ENCODE measurements at places on chromosomes 2 and 18. TPM values are rescaled to one million over a fixed set of nuclear protein-coding genes. Genes with fewer than 3 reads are reported as not detected.

DNA sequence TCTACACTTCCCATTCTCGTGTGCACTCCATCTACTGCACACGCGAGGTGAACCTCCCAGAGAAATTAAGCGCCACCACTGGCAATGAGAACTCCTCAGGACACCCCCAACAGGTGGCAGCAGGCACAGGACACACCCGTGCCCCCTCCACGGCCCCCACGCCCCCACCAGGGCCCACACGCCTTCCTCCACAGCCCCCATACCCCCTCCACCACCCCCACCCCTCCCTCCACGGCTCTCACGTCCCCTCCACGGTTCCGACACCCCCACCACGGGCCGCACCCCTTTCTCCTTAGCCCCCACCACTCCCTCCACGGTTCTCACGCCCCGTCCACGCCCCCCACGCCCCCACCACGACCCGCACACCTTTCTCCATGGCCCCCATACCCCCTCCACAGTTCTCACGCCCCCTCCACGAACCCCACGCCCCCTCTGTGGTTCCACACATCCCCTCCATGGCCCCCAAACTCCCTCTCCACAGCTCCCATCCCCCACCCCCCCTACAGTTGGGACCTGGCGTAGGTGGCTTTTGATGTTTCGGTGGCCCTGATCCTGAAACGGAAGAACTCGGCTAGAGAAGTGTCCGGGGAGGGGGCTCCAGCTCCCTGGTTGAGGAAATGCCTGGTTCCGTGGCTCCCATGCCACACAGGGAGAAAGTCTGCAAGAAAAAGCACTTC is 110.8 kb downstream of the ZNF516 start:
- DNase-seq: no peak

DNA sequence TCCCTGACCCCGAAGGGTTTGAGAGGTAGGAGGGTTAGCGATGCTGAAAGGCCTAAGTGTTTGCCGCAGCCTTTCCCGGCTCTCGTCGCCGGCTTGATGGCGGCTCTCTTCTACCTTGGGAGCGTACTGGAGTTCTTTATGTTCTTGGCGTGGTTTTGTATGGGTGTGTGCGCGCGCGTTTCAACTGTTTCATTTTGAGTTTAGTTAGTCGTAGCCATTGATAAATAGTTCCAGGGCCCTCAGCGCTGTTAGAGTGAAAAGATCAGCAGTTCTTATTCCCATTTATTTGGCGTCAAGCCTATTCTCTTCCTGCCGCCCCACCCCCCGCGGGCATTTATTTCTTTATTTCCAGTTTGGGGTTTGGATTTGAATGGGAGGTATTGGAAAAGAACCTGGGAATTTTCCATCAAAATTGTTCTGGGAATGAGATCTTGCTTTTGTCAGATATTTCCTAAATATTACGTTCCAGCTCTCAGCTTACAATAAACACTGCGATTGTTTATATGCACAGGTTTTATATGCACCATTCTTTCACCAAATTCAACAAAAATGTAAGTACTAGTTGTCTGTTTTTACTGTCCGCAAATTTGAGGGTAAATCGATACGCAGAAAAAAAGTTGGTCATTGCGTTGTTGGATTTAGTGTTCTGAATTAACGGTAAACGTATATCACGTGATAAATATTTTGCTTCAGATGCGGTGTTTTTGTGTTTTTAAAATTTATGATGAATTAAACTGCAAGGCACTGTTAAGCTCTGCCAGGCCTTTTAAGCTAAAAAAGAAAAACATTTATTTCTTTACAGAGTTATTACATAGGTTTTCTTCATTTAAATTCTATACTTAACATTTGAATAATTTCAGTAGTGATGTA is 954 bp downstream of the CCNT2 start:
- DNase-seq: no peak

- no peak for DNase-seq
Measured at GRCh38 chr2:205024822-205025518, 479.7 kb downstream of the PARD3B start.

DNA sequence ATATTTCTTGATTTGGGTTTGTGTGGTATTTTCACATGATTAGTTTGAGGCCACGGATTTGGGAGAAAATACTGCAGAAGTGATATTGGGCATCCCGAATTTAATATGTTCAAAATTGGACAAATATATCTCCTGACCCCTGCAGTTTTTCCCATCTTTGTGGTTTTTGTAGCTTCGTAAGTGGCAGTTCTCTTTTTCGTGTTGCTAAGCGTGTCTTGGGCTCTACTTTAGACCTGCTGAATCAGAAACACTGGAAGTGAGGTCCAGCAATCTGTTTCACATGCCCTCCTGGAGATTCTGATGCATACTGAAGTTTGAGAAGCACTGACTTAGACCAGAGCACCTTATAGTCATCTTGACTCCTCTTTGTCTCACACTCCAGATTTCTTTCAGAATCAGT is 98.3 kb downstream of the EPB41L5 start:
- DNase-seq: no peak

DNA sequence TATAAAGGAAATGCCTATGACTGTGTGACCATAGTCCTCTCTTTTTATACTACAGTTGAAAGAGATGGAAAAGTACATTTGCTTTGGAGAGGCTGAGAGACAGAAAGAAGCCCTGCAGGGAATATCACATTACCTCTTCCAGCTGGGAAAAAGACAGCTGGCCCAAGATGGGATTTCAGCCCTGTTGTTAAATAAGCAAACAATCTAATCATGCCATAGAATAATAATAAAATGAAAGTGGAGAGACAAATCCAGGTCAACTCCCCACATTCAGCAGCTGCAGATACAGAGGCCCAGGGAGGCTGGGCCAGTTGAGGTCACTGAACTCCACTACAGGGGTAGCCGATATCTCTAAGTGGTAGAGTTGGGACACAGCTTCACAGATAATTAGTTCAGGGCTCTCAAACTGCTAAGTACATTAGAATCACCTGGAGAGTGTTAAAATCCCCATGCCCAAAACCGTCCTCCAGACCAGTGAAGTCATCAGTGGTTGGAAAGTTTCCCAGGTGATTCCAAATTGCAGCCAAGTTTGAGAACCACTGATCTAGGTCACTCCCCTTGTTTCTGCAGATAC is 81.9 kb downstream of the MOGAT1 start:
- DNase-seq: no peak

The CRACDL gene
- 0.07 TPM for total RNA-seq

- no peak for DNase-seq
Measured at GRCh38 chr2:132804051-132804450, 134.0 kb upstream of the LYPD1 start.

DNA sequence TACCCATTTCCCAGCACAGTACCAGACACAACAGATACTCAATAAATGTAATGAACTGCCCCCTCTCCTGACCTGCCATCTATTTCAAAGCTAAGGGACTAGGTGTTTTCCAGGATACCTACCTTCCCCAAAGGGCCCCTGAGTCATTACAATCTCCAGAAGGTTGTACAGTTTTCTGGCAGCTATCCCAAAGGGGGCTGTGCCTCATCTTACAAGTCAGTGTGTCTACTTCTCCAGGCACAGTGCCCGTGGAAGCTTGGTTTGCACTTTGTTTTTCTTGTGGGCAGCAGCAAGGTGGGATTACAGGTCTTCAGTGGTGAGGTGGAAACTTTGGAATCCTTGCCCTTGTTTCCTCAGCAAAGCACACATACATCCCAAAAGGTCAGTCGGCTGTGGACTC is 62.8 kb upstream of the CYP26B1 start:
- no peak for DNase-seq

DNA sequence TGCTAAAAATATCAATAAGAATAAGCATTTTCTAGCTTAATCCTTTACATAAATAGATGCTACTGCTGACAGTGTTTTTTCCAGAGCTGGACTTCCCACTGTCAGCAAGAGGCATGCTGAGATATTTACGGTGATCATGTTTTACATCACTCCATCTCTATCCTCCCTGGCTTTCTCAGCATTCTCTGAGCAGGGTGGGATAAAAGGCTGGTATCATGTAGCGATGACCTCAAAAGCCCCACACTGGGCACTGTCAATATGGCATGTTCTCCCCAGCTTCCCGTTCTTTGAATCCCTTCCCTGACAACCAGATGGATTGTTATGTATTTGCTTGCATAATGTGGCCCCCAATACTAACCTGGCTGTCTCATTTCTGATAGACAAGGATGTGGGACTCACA is 83.2 kb upstream of the EPHA4 start:
- DNase-seq: no peak

The PDE11A gene
- total RNA-seq: 0.19 TPM

- no peak for DNase-seq
Measured at GRCh38 chr18:63422864-63423304, 608 bp upstream of the VPS4B start.

GRCh38 chr18:24741965-24742724 is 281.7 kb downstream of the HRH4 start:
- DNase-seq: no peak

The PSMA8 gene
- total RNA-seq: not detected

DNA sequence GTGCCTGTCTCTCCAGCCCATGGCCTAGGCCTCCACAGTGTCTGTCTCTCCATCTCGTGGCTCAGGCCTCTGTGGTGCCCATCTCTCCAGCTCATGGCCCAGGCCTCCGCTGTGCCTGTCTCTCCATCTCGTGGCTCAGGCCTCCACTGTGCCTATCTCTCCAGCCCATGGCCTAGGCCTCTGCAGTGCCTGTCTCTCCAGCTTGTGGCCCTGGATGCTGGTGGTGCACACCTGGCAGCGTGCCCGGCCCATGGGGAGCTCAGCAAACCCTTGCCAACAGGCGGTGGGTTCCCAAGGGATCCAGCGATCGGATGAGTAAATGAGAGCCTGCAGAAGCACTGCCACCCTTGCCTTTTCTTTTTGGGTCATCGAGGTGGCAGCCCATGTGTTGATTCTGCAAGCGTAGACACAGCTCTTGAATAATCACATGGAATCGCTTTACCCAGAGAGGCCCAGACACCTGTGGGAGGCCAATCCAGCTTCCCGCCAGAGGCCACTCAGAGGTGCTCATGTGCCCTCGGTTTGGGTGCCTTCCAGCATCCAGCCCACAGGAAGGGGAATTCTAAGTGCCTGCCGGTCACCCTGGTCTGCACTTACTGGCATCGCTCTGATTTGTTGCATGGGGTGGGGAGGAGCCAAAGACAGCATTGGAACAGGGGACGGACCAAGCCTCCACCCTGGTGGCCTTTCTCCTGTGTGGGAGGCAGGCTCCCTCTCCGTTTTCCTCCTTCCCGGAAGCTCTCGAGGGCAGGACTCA is 101.8 kb upstream of the HDAC4 start:
- DNase-seq: no peak

- no peak for DNase-seq
Measured at GRCh38 chr18:62435435-62436031, 87.3 kb upstream of the ZCCHC2 start.

DNA sequence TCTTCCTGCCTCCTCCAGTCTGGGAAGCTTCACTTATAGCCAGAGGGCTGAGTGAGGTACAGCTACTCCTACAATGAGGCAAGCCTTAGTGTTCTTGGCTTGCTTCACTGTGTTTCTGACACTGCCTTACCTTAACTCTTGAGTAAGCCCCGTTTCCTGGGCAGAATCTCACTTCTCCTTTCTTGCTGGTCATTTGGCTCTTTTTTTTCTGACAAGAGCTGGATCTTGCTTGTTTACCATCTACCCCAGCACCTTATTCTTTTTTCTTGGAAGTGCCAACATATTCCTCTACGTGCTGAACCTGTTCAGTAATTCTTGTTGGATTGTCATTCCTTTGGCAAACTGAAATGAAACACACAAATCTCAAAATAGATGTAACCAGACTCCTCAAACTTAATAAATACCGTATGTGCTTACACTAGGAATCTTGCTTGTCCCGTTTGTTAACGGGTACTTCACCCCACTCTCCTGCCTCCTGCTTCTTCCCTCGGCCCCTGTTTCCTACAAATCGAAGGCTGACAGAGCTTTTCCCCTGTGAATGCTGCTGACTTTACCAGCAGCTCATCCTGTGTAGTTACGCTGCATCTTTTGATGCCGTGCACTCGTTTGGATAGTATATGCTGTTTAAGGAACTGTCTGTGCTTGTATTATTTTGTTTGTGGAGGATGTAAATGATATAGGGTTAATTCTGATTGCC is 132.2 kb downstream of the FMNL2 start:
- no peak for DNase-seq

DNA sequence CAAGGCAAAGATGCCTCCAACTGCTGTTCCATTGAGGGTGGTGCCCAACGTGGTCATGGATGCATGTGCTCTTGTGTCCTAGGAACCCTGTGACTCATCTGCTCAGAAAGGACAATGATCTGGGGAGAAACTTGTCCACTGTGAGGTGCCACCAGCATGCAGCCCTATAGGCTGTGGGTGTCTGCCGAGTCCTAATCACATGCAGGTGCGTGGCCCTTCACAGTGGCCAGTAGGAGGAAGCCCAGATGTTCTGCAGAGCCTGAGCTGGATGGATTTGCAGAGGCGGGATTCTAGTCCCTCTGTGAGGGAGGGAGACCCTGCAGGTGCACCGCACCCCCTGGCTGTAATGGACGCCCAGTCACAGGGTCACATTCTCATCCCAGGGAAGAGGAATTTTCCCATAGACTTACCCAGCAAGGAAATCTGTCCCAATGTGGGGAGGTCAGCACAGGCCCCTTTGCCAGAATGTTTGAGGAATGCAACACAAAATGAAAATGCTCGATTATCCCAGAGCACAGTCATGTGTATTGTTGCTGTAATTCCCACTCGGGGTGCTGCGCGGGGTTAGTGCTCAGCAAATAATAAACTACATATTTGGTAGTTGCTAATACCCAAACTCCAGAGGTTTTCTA is 13.9 kb downstream of the GDF7 start:
- DNase-seq: no peak

GRCh38 chr2:75998451-75998850 is 287.7 kb upstream of the GCFC2 start:
- DNase-seq: no peak

DNA sequence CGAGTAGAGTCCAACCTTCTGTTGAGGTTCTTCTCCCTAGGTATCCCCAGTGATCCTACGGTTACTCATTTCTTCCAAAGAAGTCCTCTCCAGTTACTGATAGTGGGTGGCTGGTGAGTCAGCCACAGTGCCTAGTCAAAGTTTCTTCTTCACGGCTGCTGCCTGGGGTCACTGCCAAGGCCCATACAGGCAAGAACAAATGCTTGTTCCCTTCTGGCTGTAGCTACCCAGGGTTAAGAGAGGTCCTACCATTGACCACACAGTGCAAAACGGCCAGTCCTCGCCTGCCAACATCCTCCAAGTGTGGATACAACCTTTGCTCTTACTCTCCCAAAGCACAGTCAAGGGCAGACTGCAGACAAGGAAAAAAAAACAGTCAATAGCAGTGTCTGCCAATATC is 2.9 kb upstream of the PTPN4 start:
- DNase-seq: no peak

The ACADL gene
- total RNA-seq: 0.34 TPM

GRCh38 chr2:200336980-200337615 is 30.6 kb downstream of the SPATS2L start:
- no peak for DNase-seq
